ENCODE measurements at places on chromosomes 7 and 10.

DNA sequence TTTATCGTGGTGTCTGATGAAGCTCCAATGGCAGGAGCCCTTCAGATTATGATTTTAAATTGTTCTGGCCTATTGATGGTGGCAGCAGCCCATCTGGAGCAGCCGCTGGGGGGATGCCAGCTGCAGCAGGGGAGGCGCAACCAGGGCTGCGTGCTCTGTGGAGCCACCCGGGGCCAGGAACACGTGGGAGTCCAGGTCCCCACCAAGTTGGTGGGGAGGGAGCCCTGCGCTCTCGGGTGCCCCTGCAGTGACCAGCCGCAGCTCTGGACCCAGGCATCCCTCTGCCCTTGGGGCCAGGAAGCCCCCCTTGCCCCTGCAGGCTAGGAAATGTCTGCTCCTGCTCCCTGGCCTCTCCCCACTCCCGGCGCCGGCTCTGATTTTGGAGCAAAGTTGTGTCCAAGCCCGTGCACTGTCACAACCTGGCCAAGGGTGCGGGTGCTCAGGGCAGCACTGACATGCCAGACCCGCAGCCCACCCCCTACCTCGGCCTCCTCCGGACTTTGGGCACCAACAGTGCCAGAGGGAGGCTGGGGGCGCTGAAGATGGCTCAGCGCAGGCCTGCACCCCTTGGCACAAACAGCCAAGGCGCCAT lies 147.2 kb upstream of the ADO start:
- no peaks in the 10 kb centered on the region for H3K36me3 ChIP-seq
- no peak for DNase-seq
- H3K27ac ChIP-seq: no peak overlapping the region

DNA sequence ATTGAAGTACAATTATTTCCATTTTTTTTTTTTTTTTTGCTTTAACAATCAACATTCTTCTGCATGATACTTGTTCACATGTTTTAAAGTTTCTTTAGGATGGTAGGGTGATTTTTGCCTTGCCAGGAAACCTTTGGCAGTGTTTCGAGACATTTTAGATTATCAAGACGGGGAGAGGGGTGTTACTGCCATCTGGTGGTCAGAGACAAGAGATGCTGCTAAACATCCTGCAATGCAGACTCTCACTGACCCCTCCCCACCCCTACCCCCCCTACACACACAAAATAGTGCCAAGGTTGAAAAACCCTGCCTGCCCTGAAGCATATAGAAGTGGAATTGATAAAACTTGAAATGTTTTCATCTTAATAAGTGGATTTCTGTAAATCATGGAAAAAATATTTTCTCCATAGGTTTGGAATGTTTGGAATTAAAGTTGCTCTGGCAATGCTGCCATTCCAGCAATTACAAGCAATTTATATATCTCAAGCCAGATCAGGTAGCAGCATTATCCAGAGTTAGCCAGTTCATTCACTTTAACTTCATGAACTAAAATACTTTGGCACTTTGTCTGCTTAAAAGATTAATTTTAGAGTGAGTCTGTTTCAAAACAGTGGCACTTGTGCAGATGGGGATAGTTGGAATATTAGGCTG lies 62.1 kb downstream of the SDHAF3 start:
- peak; percentile 82 for DNase-seq
- 0 out of 2 replicates have a peak, but pooled peaks cover 8% of the 10 kb centered on the region for H3K36me3 ChIP-seq
- H3K4me3 ChIP-seq: no peak overlapping the region
- H3K4me1 ChIP-seq: peaks cover 20% of the 10 kb centered on the region
- H3K27ac ChIP-seq: no peak overlapping the region

DNA sequence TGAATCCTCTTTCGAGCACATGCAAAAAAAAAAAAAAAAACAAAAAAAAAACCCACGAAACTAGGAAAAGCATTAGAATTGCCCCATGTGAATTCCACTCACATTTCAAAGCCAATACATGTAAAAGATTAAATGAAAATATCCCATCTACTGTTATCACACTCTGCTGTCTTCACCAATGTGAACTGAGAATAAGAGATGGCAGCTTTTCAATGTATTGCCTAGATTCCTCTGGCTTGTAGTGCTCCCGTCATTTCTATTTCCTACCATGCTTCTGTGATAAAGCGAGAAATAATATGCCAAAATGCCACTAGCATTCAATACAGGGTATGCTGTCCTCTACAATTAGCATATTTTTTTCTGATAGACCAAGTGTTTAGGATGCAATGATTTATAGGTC lies 517.0 kb downstream of the NRG3 start:
- no peak overlapping the region for H3K4me3 ChIP-seq
- DNase-seq: no peak

DNA sequence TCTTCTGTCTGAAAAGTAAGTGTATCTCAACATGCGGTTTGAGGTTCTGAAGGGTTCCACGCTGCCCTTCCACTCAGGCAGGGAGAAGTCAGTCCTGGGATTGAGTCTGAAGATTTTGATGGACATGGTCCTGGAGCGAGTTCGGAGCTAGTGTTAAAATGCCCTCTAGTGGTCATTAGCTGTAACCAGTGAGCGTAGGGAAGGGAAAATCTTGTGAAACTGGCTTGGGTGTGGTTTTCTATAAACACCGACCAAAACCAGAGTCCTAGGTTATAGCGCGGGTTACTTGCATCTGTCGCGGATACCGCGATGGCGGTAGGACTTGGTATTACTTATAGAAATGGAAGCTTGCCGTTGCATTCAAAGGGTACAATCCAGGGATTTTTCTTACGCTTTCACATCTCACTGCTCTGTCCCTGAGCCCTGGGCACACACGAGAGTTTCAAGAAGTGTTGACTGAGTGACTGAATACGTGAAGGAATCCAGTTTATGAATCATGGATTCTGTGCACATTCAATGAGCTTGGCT lies 348.2 kb upstream of the C7orf33 start:
- no peak overlapping the region for H3K27ac ChIP-seq
- no peak overlapping the region for H3K4me3 ChIP-seq
- DNase-seq: peak; percentile 80
- peaks cover 6% of the 10 kb centered on the region for H3K4me1 ChIP-seq

All from Karpas-422 (cell line).